ENCODE measurements at places on chromosomes 7 and 10.
A peak's percentile ranks its signal among the peaks of the same experiment; 100 is the strongest.

DNA sequence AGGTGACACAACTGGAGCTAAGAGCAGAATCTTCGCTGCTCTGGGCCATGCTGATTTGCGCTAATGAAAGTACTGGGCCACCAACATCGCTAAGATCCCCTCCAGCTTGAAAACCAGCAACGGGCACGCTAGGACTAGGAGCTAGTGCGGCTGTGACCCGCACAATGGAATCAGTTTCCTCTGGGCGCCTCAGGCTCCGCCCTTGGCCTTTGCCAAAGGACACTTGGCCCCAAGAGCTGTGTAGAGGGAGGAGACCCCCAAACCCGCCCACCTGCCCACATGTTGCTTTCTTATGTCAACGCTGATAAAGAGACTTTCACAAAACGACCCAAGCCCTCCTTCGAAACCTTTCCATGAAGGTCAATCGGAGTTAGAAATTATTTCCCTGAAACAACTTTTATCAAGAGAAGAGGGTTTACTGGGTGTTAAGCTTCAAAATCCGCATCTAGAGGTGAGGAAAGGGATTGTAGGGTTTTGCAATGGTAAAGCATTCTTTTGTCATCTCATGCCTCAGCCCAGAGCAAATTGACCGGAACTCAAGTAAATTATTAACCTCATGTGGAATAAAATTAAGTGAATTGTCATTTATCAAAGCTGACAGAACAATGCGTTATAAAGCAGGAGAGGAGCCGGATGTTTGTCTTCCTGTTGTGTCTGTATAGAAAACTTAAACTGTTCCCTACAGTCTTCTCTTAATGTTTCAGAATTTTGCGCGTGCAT is 9.4 kb downstream of the ABCB5 start:
- DNase-seq: no peak

GRCh38 chr7:37765872-37766525 is 82.4 kb upstream of the NME8 start:
- DNase-seq: no peak

- no peak for DNase-seq
These were observed 55.3 kb downstream of the TCAF1 start for GRCh38 chr7:143846692-143847091.

DNA sequence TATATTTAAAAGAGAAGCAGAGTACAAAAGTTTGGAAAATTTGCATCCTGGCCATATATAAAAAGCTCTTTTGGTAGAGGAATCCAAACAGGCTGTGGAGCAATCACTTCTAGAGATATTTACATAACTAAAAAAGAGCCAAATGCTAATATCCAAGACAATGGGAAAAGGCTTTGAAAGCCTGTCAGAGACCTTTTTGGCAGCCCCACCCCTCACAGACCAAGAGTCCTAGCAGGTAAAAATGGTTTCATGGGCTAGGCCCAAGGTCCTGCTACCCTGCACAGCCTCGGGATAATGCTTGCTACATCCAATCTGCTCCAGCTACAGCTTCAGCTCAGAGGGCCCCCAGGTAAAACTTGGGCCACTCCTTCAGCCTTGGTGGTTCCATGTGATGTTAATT is 430.2 kb upstream of the KCND2 start:
- no peak for DNase-seq

DNA sequence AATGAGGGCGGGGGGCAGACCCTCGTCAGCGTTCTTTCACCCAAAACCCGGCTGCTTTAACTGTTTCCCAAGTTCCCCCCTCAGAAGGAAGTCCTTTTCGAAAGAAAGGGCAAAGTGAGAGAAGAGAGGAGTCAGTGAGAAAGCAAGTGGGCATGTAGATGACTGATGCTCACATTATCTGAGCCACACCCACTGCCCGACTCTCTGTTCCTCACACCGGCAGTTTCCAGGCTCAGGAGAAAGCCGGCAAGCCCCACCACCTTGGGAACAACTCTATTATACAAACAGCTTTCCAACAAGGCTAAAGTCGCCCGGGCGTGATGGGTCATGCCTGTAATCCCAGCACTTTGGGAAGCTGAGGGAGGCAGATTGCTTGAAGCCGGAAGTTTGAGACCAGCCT is 23.1 kb downstream of the RCC1L start:
- no peak for DNase-seq

DNA sequence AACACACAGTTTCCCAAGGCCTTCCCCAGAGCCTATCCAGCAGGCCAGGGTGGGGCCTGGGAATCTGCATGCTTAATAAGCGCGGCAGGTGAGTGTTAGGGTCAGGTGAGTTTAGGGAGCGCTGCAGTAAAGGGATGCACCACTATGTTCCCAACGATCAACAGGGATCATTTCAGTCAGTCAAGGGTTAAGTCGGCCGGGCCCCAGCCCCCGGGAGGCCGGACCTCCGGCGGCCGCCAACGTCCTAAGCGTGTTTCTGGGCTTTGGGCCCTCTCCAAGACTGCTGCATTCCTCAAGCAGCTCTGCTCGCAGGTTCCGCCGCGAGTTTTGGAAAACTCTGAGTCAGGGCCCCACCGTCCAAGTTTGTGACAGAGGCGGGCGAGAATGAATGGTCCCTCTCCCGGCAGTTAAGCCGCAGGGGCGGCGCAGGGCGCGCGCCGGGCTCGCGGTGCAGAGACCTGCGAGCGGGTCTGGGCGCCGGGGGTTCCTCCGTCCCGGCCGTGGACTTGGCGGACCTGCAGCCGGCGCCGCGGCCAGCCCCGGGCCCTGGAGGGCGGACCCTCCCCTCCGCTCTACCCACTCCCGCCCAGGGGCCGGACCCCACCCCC is 81.6 kb downstream of the ARHGAP22 start:
- DNase-seq: peak; percentile 82

GRCh38 chr10:93261089-93261488 is 187.4 kb downstream of the CYP26A1 start:
- no peak for DNase-seq

DNA sequence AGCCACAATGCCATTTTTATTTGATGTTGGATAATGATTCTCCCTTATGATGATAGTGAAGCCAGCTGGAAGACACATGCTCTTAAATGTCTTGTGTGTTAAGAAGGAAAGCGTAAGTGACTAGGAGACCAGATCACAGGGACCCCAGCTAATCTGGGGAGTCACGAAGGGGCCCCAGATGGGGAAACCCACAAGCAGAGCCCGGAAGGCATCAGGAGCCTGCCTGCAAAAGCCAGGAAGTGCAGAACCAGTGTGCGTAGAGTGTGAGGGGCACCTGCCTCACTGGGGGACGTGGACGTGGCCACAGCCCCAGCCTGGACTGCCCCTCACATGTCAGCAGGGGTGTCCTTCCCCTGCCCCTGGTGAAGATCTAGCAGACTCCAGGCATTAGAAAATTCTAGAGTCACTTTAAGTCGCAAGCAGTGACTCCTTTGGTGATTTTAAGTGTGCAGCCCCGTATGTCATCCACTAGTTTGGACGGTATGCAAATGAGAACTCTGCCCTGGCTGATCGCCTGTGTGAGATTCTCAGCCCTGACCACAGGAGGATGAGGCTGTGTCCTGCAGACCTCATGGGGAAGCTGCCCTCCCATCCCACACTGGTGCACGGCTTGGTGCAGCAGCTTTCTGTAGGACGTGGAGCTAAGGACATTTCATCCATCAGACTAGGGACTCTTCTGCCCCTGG is 243.0 kb downstream of the WDR37 start:
- DNase-seq: no peak

DNA sequence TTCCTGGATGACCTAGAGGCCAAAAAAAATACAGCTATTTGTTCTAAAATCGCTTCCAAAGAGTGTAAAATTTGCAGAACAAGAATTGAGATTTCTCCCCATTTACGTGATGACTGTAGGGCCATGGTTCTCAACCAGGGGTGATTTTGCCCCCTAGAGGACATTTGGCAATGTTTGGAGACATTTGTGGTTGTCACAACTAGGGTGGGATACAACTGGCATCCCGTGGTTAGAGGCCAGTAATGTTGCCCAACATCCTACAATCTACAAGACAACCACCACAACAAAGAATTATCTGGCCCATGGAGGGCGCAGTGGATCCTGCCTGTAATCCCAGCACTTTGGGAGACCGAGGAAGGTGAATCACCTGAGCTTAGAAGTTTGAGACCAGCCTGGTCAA is 22.8 kb upstream of the MALSU1 start:
- no peak for DNase-seq

DNA sequence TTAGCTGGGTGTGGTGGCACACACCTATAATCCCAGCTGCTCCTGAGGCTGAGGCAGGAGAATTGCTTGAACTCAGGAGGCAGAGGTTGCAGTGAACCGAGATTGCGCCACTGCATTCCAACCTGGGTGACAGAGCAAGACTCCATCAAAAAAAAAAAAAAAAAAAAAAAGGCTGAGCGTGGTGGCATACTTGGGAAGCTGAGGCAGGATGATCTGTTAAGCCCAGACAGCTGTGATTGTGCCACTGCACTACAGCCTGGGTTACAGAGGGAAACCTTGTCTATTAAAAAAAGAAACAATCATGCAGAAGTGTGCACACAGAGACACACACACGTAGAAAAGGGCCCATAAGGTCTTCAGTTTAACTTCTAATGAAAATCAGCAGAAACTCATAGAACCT is 150.6 kb downstream of the TPST1 start:
- DNase-seq: no peak

DNA sequence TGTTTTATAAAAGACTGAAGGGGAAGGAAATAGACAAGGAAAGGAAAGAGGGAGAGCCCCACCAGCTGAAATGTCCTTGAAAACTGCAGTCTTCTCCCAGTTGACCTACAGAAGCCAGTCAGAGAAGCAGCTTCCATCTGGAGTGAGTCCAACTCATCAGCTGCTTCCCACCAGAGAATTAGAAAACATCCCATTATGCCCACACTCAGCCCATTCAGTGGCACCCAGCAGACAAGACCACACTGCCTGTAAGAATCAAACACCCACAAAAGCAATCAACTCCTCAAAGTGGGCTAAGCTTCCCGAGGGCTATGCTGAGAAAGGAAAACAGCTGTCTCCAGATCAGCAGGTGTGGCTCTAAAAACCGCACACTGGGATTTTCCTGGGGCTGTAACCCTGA is 29.6 kb upstream of the TMEM213 start:
- DNase-seq: no peak

GRCh38 chr10:70651661-70652060 is 20.6 kb upstream of the ADAMTS14 start:
- no peak for DNase-seq

DNA sequence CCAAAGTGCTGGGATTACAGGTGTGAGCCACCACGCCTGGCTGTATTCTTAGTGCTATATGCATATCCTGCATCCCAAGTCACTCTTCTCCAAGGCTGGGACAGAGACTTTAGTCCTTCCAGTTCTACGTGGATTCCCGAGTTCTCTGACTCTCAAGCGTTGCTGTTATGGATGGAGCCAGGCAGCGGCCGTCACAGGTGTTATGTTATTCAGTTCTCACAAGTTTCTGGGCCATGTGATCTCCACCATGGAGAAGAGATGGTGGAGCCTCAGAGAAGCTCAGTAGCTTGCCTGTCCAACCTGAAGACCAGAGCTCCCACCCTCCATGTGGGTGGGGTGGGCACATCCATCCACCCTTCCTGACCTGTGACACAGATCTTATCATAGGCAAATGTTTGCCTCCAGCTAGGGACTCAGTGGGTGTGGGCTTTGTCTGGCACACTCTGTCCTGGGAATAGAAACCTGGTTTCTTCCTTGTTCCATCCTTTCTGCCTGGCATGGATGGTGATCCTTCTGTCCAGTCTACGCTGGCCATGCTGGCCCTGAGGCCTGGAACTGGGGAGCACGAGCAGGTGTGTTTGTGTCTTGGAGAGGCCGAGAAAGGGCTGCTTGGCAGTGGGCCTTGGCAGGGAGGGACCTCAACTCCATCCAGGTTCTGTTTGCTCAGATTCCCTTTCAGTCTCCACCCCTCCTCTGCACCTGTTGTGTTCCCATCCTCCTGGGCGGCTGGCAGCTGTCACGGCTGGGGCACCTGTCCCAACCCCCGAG is 55.3 kb downstream of the NEURL1 start:
- DNase-seq: no peak

DNA sequence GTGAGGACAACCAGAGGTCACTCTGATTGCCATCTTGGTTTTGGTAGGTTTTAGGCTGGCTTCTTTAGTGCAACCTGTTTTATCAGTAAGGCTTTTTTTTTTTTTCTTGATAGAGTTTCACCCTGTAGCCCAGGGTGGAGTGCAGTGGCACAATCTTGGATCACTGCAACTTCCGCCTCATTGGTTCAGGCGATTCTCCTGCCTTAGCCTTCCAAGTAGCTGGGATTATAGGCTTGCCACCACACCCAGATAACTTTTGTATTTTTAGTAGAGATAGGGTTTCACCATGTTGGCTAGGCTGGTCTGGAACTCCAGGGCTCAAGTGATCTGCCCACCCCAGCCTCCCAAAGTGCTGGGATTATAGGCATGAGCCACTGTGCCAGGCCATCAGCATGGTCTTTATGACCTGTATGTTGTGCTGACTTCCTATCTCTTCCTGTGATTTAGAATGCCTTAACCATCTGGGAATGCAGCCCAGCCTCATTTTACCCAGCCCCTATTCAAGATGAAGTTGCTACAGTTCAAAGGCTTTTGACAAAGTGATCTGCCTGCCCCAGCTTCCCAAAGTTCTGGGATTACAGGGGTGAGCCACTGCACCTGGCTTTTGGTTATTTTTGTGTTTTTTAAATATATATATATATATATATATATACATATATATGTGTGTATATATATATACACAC is 7.0 kb upstream of the ZNF425 start:
- DNase-seq: no peak

DNA sequence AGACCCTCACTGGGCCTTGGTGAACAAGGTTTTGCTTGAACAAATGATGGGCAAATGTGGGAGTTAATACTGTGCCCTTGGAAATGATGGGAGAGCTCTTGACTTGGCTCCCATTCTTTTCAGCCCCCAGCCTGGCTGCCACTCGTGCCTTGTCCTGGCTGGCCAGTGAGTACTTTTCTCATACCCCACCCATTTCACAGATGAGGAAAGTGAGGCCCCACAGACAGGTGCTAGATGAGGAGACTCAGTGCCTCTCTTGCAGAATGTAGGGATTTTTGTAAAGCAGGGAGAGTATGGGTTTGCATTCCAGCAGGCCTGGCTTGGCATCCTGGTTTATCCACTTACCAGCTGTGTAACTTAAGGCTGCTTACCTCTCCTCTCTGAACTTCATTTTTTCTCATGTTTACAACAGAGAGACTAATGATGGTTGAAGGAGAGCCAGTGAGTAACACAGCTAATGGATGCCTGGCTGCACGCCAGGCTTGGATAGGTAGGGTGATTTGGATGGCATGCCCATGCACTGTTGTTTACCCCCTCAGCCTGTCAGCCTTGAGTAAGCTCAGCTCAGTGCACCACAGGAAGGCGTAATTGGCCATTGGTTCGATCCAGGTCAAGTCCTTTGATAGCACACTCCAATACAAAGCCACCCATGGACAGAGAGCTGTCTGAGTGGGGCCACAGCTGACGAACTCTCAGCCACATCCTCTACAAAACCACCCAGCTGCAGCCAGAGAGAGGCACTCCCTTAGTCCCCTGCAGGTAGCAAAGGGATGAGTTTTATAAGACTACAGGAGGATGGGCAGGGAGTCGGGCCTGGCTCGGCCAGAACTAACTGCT is 436.8 kb downstream of the RPS24 start:
- DNase-seq: no peak

- DNase-seq: no peak
These were observed 108.0 kb downstream of the TCF7L2 start for GRCh38 chr10:113057948-113058522.
